Activated CD4-positive, alpha-beta T cell treated with anti-CD3 and anti-CD28 coated beads, Interleukin-2, amount 50 U/mL, for 48 hours (primary cell): ENCODE measurements at places on chromosomes 11 and 22.
A peak's percentile ranks its signal among the peaks of the same experiment; 100 is the strongest.

- no peak for DNase-seq
Observed at GRCh38 chr22:41078931-41079330, 13.5 kb upstream of the EP300 start.

DNA sequence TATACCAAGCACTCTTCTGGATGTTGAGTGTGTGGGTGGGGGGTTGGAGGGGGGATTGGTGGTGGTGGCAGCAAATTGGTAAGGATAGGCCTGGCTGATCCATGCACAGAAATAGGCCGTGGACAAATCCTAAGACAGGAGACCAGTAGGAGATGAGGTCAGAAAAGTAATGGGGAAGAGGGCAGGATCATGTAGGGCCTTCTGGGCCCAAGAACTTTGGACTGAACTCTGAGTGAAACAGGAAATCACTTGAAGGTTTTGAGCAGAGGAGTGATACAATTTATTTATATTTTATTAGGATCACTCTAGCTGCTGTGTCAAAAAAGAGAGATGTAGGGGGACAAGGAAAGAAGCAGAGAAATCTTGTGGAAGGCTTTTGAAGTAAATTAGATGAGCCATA lies 28.7 kb downstream of the TSG101 start:
- no peak for DNase-seq

GRCh38 chr11:86775361-86775760 lies 25.0 kb upstream of the PRSS23 start:
- no peak for DNase-seq

DNA sequence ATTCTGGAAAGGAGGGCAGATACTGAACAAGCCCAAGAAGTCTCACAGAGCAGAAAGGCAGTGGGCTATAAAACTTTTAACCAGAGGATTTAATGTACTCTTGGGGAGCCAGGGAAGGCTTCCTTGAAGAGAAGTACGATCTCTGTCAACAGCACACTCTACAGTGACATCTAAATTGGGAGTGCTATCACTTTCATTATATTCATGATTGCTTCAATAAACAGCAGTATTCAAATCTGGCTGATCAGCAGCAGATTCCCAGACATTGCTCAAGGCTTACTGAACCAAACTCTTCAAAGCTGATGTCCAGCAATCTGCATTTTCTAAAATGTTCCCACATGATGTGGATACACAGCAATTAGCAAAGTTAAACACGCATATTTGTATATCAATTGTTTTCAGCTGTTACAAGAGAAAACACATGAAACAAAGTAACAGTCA lies 44.2 kb downstream of the SYTL2 start:
- DNase-seq: no peak

- no peak for DNase-seq
Observed at GRCh38 chr11:99791354-99791753, 770.6 kb downstream of the CNTN5 start.

GRCh38 chr22:43275545-43276317 lies 67.4 kb downstream of the SCUBE1 start:
- no peak for DNase-seq

DNA sequence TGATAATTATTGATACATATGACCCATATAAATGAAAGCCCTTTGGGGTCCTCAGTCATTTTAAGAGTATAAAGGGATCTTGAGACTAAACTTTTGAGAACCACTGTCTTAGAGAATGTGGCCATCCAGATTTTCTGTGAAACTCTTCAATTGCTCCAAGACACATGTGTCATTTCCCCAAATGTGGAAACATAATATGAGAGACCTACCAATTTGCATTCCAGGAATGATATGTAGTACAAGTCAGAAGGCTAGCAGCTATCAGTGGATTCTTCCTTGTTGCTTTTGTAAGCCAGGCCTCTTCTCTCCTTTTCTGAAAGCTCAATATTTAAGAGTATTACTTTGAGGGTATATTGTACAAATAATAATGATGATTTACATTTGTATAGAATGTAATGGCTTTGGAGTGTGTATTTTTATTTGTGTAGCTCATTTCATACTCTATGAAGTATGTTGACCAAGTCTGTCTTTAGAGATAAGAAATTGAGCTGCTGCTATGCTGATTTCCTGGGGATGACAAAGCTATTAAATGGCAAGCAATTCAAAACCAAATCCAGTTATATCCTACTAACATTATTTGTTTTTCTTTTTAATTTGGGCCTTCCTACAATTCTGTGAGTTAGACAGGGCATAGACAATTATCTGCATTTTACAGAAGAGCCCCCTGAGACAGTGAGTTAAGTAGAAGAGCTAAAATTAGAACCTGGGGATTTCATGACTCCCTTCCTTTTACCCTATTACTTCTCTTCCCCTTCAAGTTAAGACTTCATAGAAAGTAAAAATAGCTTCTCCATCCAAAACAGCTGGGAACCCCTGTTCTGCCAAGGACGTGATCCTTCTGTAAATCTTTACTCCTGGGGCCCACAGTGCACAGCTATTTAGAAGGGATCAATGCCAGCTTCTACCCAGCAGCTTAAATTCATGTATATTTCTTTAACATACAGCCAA lies 131.9 kb downstream of the WNT11 start:
- DNase-seq: no peak

GRCh38 chr11:88569342-88569741 lies 231.8 kb upstream of the CTSC start:
- no peak for DNase-seq

DNA sequence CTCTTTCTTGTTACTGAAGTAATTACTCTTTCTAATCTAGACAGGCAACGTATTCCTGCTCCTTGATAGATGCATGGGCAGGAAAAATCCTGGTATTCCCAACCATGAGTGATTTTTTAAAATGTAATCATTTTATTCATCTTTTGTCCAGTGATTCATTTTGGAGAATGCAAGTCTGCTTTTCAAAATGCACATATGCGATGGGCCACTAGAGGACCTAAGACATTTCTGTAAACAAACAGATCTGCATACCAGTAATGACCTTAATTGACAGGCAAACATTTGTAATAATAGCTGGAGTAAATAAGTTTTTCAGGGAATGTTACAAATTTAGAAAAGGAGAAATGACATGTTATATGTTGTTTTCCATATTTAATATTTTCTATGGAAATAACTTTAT lies 1167.6 kb downstream of the JRKL start:
- DNase-seq: no peak

DNA sequence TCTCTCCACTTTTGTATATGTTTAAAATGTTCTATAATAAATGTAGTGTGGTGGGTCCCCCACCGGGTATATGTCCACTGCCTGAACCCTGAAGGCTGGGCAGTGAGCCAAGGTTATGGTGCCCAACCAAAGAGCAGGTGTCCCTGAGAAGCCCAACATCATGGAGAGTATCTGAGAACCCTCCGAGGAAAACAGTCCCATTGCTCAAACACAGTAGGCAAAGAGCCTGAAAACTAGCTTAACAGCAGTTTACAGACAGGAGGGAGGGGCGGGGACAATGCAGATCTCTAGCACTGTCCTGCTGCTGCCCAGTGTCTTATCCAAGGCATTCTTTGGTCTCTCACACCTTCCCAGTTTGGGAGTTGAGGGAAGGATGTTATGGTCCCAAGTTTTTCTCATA lies 91.0 kb downstream of the TMPRSS5 start:
- no peak for DNase-seq

- no peak for DNase-seq
Observed at GRCh38 chr11:86514453-86514852, 139.8 kb downstream of the CCDC81 start.

DNA sequence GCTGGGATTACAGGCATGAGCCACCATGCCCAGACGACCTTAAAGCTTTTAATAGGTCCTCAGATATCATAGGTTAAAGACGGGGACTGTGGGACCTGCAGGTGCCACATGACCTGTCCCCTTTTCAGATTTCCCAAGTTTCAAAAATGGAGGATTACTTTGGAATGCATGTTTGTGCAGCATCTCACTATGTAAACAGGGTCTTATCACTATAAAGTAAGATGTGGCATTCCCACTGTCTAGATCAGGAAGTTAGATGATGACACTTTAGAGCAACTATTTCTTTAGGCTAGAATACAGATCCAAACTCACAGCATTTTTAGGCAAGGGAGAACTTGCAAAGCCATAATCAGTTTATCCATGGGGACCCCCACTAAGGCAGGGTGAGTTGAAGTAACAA lies 92.8 kb downstream of the USP35 start:
- no peak for DNase-seq

DNA sequence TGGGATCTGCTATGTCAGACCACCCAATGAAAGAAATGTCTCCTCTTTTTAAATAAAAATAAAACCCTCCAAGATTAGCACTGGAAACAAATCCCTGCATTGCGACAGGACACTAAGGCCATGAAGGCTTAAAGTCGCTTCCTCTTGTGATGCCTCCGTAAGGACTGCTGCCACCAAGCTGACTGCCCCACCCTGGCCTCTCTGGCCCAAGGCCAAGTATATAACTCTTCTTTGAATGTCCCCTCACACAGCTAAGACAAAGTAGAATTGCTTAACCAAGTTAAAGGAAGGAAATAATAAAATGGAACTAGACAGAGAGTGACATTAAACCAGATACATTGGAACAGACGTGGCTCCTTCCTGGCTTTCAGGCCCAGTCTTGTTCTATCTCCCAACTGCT lies 7.5 kb upstream of the NRGN start:
- no peak for DNase-seq

DNA sequence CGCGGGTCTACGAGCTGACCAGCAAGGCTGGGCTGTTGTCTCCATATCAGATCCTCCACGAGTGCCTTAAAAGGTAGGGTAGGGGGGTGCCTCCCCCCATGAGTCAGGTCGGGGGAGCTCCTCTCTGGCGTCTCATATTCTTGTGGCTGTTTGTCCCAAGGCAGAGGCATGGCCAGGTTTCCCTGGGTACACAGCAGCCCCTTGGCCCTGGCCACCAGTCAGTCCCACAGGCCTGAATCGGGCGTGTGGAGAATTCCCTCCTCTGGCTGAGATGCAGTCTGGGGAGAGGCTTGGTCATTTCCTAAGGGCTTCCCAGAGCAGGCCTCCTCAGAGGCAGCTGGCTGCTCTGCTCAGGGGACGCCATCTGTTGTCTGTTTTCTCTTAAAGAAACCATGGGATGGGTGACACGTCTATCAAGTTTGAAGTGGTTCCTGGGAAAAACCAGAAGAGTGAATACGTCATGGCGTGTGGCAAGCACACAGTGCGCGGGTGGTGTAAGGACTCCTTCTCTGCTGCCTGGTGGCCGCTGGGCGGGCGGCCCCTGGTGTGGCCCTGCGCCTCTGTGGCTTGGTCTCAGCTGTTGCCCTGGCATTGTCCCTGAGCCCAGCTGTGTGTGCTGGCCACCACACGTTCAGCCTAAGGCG lies 9.6 kb upstream of the RANBP1 start:
- DNase-seq: no peak

- no peak for DNase-seq
Observed at GRCh38 chr11:118705791-118706545, 26.5 kb upstream of the TREH start.

DNA sequence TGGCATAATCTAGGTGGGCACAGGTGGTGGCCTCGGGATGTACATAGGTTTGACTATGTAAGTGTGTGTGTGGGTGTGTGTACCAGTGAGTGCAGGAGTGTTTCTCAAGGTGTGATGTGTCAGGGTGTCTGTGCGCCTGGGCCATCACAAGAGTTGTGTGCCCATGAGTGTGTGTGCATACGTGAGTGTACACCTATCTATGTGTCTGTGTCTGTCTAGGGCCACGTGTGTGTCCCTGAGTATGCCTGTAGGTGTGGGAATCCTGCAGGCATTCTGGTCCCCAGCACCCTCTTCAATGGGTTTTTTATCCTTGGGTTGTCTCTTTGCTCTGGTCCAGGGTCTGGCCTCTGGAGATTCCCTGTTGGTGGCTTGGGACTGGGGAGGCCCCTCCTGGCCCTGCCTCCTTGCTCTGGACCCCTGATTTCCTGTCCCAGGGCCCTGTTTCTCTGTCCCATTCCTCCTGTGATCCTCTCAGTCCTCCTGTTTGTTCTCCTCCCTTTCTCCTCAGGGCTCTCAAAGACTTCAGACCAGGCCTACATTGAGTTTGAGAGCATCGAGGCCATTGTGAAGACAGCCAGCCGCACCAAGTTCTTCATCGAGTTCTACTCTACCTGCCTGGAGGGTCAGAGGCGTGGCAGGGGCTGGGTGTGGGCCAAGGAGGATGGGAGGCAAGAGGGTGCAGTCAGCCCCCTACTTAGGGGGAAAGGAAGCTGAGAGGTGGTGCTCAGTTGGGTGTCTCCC lies 9.4 kb downstream of the INPPL1 start:
- no peak for DNase-seq

GRCh38 chr11:91489989-91490388 lies 734.6 kb upstream of the FAT3 start:
- DNase-seq: no peak

DNA sequence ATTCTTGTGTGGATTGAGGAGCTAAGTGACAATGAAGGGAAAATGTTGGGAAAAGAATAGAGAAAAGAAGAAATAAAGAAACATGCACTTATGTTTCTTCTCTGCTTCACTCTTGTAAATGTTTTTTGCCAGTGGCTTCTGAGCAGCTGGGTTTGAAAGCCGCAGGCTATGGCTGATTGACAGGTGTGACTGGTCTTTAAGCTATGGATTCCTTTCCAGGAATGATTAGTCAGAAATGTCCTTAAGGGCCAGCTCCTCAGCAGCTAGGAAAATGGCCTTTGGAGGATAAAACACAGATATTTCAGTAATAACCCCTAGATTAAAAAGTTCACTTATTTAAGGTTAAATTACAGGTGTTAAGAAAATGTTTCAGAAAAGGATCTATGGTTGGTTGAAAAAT lies 6.5 kb upstream of the USP28 start:
- DNase-seq: no peak

GRCh38 chr11:69156235-69156639 lies 502 bp downstream of the SMIM38 start:
- DNase-seq: no peak

- peak; percentile 12 for DNase-seq
Observed at GRCh38 chr11:18105086-18105801, 638 bp downstream of the SAAL1 start.

DNA sequence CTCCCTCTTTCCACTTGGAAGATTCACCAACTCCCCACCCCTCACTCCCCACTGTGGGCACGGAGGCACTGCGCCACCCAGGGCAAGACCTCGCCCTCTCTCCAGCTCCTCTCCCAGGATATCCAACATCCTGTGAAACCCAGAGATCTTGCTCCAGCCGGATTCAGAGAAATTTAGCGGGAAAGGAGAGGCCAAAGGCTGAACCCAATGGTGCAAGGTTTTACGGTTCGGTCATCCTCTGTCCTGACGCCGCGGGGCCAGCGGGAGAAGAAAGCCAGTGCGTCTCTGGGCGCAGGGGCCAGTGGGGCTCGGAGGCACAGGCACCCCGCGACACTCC lies 397 bp upstream of the CD44 start:
- no peak for DNase-seq

GRCh38 chr11:67264260-67264659 lies 2.0 kb upstream of the GRK2 start:
- peak; percentile 17 for DNase-seq

GRCh38 chr22:49398115-49398514 lies 429.6 kb downstream of the BRD1 start:
- DNase-seq: no peak

DNA sequence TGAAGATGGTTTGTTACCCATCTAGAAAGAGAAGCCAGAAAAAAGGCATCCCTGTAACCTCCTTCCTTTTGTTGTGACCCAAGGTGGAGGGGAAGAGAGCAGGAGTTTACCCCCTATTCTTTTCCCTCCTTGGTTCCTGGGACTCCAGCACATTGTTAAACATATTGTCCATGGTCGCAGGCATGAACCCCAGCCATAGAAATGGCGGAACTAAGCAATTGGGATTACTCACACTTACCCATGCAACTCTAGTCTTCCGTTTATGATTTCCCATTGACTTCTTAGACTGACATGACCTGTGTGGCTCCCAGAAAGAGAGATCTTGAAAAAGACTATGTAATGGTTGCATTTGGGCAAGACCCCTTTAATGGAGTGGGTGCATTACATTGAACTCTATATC lies 45.4 kb downstream of the OR4C46 start:
- DNase-seq: no peak
